ENCODE measurements at places on chromosomes 7 and 10.

DNA sequence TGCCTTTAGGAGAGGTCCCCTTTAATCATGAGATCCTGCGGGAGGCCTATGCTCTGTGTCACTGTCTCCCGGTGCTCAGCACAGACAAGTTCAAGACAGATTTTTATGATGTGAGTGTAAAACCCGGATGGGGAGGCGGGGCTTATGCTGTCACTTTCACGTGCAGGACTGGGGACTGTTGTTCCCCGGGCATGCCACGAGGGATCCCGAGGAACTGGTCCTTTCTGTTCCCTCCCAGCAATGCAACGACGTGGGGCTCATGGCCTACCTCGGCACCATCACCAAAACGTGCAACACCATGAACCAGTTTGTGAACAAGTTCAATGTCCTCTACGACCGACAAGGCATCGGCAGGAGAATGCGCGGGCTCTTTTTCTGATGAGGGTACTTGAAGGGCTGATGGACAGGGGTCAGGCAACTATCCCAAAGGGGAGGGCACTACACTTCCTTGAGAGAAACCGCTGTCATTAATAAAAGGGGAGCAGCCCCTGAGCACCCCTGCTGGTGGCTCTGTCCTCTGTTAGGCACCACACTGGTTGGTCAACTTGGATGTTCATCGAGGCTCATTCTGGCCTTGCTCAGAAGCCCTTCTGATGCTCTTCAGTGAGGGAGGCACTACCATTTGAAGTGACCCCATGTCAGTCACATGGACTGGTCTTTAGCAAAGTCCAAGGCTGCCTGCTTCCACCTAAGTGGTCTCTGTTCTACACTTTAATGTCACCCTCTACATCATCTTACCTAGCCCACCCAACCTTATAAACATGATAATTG is 2.8 kb downstream of the COPS6 start:
- no peak for DNase-seq

DNA sequence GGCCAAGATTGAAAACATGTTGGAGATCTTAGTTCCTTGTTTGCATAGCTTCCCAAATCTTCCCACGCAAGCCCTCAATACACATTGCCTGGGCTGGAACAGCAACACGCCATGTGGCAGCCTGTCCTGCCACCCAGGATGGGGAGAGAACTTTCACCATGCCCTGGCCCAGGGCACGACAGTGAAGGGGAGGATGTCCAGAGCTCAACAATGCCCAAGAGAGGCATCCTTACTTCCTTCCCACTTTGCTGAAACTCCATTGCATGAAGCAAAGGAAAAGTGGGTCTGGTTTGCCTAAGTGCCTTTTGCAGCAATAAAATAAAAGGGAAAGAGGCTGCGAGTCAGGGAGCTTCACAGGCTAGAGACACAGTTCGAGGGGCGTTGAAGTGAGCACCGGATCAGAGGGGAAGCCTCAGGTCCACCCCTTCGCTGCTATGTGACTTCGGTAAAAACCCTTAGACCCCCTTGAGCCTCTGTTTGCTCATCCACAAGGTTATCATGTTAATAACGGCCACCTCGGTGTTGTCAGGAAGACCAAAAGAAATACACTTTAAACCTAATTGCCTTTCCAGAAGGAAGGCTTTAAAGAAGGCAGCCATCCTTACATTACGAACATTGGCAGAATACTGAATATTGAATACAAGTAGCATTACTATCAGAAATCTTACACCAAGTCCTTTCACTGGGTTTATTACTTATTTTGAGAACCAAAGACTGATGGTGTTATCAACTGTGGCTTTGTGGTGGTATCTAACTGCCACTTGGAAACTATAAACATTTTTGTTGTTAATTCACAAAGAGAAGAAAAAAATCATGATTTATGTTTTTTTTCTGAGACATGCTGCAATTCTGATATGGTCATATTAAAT is 133.3 kb downstream of the ICA1 start:
- DNase-seq = no peak

GRCh38 chr10:52539463-52539862 is 225.4 kb downstream of the DKK1 start:
- DNase-seq = no peak

DNA sequence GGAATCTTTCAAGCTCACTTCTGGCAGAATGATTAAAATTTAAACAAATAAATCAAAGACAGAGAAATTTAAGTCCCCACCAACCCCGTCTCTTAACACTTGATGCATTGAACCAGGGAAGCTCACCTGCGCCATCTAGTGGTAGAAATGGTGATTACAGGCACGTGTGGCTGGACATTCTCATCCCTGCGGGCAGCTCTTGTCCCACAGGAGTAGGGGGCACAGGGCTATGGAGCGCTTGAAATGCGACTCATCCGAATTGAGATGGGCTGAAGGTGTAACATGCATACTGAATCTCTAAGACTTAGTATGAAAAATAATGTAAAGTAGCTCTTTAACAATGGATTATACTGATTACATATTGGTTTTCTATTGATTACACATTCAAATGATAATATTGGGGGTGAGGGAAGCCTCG is 24.8 kb upstream of the SLIT1 start:
- DNase-seq = peak; percentile 36

GRCh38 chr10:74103560-74104258 is 46.9 kb downstream of the AP3M1 start:
- DNase-seq = no peak

- no peak for DNase-seq
These were observed 1.5 kb downstream of the AKR1C3 start for GRCh38 chr10:5095687-5096086.

- DNase-seq = peak; percentile 8
These were observed 142.1 kb downstream of the PHTF2 start for GRCh38 chr7:77940647-77941046.

DNA sequence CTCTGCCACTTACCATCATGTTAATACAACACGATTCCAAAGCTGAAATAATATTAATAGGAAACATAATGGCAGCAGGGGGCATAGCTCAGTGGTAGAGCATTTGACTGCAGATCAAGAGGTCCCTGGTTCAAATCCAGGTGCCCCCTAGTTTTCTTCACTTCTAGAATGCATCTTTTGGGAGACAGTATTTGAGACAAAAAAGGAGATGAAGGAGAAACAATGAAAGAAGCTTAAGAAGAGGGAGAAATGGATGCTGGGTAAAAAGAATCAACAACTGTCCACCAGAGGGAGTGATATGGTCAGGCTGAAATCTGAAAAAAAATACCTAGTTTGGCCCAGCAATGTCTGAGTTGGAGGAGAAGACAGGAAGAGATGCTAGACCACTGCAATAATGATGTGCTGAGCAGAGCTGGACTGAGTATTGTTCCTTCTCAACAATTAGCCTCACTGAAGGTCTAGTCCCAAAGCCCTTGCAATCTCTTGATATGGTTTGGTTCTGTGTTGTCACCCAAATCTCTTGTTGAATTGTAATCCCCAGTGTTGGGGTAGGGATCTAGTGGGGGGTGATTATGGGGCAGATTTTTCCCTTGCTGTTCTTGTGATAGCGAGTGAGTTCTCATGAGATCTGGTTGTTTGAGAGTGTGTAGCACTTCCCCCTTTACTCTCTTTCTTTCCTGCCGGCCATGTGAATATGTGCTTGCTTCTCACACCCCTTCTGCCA is 48.3 kb downstream of the ZNF783 start:
- no peak for DNase-seq

DNA sequence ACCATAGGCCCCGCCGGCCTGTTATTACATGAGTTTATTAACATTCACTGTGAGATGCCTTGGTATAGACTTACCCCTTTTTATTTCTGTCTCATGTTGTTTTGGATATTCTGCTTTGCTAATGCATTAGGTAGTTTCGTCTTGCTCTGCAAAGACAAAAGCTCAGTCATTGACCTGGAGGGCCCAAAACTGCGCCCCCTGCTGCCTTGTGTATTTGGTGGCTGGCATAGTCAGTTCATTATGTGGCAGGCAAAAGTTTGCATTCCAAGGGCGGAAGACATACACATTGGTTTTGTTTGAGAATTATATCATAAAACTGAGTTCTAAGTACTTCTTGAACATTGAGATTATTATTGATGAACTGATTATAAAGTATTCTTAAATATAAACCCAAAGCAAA is 372.5 kb downstream of the SDK1 start:
- no peak for DNase-seq

GRCh38 chr10:15897287-15897686 is 37.0 kb upstream of the MINDY3 start:
- DNase-seq = no peak

DNA sequence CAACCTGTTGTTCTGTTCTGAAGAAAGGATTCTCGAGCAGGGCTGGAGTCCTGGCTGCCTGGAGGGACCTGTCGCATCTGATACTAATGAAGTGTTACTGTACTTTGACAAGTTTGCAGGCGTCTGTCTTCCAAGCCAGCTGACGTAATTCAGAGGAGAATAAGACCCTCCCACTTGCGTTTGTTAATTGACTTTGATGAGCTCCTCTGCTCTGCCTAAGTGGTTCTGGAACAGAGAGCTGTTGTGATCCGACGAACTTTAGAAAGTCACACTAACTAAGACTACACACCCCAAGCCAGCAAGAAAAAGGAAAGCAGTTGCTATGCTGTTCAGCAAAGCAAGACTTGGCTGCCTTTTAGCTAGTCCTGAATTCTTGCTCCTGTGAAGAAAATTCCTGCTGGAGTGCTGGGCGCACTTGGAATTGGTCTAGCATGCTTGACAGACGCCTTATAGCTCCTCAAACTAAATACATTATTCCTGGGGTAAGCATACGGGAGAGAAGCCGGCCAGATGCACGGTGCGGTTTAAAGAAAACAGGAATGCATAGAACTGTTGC is 200.3 kb downstream of the CACNB2 start:
- no peak for DNase-seq

GRCh38 chr10:101967713-101968112 is 88.3 kb downstream of the ARMH3 start:
- DNase-seq = no peak

DNA sequence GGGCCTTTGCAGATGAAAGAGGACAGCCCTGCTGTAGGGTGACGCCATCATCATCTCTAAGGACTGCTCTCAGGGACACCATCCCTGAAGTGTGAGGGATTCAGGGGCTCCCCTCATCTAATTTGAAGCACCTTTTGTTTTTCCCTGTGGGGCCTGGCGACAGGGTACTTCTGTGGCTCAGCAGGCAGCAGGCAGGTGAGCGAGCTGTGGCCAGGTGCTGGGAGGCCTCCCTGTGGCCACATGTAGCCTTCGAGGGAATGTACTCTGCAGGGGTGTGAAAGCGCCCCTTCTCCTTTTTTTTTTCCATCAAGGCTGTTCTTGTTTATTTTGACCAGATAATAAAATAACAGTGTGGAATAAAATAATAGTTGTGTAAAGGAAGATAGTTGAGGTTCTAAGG is 118.2 kb upstream of the DPP6 start:
- DNase-seq = no peak

GRCh38 chr7:118300177-118300576 is 75.7 kb downstream of the ANKRD7 start:
- no peak for DNase-seq

DNA sequence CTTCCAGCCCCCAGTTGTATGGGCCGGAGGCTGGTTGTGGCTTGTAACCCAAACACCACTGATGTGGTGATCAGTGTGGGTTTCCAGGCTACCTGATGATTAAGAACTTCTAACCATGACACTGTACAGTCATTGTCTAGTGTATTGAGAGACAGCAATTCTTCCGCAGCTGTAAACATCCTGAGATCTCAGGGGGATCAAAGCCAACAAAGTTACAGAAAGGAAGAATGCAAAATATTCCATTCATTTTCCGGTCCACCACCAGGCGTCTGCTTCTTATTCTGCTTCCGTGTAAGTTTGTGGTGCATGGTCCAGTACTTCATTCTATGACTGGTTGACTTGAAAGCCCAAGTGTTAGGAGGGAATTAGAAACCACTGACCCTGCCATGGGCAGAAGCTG is 10.3 kb upstream of the GLI3 start:
- no peak for DNase-seq

DNA sequence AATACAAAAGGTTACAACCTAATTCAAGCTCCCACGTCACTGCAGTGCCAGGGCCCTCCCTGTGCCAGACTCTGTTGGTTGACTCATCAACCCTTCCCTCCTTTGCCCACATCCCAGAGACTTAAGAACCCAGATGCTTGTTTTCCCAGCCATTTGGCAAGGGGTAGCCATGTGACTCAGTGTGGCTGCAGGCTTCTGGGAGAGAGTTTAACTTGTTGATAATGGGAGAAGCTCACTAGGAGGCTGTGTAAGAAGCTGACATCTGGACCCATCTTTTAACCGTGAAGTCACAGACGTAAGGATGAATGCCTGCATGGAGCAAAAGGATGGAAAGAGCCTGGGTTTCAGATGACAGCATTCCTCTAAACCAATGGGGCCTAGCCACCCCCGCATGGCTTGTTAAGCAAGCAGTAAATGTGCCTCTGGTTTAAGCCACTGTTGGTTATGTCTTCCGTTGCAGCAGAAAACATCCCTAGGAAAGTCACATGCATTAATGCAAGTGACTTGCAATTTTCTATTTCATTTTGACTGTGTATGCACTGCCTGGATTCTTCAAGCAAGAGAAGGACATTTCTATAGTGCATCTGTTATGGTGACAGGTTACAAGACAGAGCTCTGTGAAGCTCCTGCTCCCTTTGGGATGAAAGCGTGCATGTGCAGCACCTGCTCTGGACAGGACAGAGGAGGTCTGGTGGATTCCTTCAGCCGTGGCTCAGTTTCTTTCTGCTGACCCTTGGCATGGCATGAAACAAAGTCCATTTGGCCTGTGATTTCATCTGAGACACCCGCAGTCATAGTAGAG is 57.5 kb upstream of the CREB5 start:
- no peak for DNase-seq

GRCh38 chr10:52673468-52673867 is 99.1 kb downstream of the MBL2 start:
- no peak for DNase-seq

DNA sequence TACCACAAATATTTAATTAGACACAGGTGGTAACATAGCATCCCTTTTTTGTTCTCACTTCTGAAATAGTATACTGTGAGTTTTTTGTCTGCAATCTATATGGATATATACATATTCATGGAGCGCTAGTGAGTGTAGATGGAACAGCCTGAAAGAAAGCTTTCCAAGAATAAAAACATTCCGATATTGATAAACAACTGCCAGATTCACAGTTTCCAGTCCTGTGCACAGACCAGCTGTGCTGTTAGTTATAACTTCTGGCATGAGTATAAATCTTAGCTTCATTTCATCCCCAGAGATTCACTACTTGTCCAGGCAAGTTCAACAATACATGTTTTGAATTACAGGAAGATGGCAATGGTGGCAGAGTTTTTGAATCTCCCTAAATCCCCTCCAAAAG is 467.1 kb upstream of the STEAP1 start:
- DNase-seq = no peak

DNA sequence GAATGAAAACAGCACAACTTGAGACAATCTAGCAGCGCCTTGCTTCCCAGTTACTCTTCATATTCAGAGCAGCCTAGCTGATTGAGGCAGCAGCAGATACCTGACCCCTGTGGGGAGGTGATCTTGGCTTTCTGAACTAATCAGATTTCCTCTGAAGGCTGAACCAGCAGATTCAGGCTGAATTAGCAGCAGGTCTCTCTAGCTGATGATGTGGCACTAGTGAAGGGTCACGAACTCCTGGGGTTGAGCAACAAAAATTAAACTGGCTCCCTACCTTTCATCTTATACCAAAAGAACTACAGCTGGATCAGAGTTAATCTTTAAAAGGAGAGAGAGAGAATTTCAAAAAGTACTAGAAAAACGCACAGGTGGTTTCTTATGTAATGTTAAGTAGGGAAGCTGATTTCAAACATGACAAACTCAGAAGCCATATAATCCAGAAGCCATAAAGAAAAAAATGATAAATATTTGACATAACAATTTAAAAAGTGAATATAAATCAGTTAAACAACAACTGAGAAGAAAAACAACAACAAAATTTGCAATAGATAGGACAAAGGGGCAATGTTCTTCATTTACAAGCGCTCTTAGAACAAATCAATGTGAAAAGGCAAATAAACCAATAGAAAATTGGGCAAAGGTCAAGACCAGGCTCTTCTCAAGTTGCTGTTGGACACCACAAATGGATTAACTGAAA is 13.5 kb downstream of the SLC25A13 start:
- no peak for DNase-seq
